ENCODE measurements at places on chromosomes 5 and 9. TPM values are rescaled to one million over a fixed set of nuclear protein-coding genes. Genes with fewer than 3 reads are reported as not detected.

DNA sequence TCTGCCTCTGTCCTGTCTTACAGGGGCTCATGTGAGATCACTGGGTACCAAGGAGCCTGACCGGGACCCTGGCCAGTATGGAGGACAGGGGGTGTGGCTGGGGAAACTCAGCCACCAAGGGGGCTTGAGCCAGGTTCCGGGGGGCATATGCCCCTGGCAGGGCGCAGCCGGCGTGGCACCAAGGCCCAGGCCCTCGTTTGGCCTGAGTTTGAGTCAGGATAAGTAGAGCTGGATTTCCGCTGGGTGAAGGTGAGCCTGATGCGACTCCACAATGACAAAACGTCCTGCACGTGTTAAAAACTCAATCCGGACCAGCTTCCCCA lies 616 bp upstream of the TSPAN17 start:
- no peak for DNase-seq

GRCh38 chr5:27414099-27414498 lies 375.7 kb upstream of the CDH9 start:
- no peak for DNase-seq

The ACER2 gene
- total RNA-seq: 1.2 TPM

The BHMT gene
- not detected for total RNA-seq

The SLC24A2 gene
- total RNA-seq: not detected

The DMRT3 gene
- total RNA-seq: not detected
